ENCODE measurements at places on chromosomes 12 and 14.

GRCh38 chr12:52895726-52896189 is 9.1 kb downstream of the KRT8 start:
- no peak for DNase-seq

DNA sequence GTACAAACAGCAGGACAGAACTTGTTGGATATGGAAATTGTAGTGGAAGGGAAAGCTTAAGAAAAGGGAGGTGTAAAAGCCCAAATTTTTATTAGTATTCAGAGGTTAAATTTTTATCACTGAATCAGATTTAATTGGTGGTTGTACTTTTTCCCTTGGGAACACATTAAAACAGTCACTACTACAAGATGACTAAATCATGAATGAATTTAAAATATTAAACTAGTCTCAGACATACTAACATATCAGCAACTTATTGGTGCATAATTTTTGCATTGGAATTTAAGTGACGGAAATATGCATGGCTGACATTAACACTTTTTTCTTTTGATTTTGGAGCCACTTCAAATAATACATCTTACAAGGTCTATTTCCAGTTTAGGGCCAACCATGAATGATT is 27.6 kb downstream of the SAMD4A start:
- DNase-seq = no peak

- no peak for DNase-seq
These were observed 163.5 kb downstream of the KTN1 start for GRCh38 chr14:55743551-55743950.

GRCh38 chr12:115268451-115268850 is 584.5 kb upstream of the TBX3 start:
- DNase-seq = no peak

Measured in AG08395 (cell line).